ENCODE measurements at places on chromosomes 5 and 9.

DNA sequence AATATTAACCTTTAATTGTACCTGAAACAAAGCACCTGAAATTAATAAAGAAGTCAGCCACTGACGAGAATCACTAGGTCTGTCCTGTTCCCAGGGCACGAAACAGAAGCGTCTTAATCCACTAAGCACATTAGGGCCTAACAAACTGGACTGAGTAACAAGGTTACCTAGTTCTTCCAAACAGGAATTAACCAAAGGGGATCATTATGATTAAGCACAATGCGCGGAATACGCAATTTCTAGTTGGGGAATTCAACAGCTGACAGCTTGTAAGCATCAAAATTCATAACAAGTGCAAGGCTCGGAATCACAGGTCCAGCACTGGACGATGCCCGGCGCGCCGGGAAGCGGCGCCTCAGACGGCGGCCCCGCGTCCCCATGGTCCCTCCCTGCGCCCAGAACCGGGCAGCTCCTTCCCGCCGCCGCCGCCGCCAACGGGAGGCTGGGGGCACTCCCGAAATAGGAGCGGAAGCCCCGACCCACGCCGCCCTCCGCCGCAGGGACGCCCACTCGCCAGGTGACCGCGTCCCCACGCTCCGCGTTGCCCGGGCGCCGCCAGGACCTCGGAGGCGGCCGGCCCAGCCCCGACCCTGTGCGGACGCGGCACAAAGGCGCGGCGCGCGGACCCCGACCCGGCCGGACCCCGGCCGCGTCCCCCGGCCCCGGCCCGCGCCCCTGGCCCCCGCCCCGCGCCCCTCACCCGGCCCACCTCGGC lies 898 bp downstream of the CAMSAP1 start:
- peak; percentile 43 for DNase-seq

GRCh38 chr5:113162770-113163169 lies 186.2 kb downstream of the DCP2 start:
- no peak for DNase-seq

GRCh38 chr5:20109326-20109725 lies 121.3 kb upstream of the CDH18 start:
- DNase-seq: no peak

DNA sequence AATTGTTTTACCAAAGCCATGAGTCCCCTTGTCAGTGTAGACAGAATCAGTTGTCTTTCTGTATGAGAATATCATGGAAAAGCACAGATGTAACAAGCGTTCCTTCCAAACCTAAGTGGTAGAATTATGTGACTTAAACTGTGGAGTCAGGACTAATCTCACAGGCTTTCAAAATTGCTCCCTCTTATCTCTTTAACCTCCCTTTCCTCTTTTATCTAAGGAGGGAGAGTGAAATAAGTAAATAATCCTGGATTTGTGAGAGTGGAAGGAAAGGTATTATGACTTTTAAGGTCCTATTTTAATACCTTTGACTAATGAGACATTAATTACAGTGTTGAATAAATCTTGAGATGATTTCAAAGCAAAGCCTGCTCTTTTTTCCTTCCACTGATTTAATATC lies 52.4 kb upstream of the LIFR start:
- no peak for DNase-seq

- no peak for DNase-seq
Observed at GRCh38 chr9:72925891-72926290, 27.0 kb downstream of the ALDH1A1 start.

- DNase-seq: peak; percentile 77
Observed at GRCh38 chr5:139422307-139422893, 16.9 kb downstream of the DNAJC18 start.

DNA sequence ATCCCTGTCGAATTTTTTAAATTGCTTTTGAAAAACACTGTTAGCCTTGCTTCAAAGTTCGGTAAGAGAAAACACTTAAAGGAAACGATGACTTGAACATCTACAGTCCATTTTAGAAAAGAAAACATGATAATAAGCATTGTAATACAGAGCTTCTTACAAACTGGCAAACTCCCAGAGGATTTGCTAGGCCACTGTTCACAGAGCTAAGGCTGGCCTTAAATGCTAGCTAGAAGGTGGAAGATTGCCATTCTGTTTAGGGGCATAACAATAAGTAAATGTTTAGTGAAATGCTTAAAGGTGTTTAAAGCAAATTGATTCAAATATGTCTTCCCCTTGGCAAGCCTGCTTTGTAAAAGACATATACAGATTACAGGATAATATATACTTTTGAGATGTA lies 169.6 kb downstream of the TLE4 start:
- DNase-seq: no peak

DNA sequence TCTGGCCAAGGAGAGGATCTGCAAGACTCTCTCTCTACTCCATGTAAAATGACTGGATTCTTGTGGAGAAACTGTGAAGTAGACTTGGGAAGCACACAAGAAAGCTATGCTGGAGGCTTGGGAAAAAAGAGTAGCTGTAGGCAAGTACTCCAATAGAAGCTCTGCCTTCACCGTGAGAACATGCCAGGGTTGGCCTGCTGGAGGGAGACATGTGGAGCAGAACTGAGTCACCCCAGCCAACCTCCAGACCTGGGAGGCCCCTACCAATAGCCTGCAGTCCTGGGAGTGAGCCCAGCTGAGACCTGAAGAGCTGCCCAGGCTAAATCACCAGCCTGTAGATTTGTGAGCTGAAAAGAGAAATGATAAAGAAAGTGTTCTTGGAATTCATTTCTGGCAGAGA lies 66.6 kb downstream of the DEPDC1B start:
- DNase-seq: no peak
